ENCODE measurements at places on chromosomes 16 and 17. TPM values are rescaled to one million over a fixed set of nuclear protein-coding genes. Genes with fewer than 3 reads are reported as not detected.

DNA sequence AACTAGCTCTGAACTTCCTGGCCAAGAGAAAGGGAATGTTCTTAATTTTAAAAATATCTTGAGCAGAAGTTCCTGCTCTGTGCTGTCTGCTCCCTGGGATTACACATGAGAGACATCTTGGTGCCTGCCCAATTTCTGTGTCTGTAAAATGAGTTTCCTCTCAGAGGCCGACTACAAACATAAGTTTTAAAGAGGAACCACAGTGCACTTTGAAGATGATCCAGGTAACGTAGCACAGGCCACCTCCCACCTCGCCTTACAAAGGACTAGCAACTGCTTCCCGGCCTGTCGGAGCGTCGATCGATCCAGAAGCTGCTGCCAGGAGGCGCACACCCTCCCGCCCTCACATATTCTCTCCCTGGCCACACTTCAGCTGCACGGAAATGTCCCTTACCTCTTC is 55.0 kb upstream of the ATP2A3 start:
- no peak for DNase-seq

DNA sequence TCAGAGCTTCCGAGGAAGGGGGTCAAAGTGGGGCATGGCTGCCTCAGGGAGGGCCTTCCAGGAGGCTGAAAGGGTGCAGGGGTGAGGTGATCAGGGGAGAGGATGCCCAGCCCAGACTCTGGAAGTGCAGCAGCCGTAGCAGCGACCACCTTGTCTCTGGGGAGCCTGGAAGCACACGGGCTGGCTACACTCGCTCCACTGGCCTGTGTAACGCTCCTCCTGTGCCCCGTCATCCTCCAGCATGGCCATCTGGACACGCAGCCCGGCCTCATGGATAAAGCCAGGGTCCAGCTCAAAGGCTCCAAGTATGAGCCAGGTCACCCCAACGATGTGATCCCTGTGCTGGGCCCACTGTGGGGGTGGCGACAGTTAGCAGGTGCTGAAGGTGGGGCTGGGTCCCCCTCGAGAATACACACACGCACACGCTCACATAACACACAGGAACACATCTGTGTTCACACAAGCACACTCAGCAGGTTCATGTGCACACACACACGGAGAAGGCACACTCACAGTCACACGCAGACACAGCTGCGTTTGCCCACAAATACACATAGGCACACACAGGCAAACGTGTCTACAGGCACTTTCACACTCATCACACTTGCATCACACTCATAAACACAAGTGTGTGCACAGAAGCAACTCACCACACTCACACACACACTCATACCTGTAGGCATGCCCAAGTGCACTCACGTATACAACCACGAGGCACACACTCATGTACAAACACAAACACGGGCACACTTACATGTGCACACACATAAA is 19.3 kb downstream of the POLR3K start:
- DNase-seq = no peak

The PLCG2 gene
- 5.2 TPM for total RNA-seq

- DNase-seq = peak; percentile 51
Observed at GRCh38 chr17:82031885-82032627, 578 bp downstream of the RAC3 start.

GRCh38 chr17:79838522-79839274 is 542 bp downstream of the CBX4 start:
- DNase-seq = peak; percentile 56

DNA sequence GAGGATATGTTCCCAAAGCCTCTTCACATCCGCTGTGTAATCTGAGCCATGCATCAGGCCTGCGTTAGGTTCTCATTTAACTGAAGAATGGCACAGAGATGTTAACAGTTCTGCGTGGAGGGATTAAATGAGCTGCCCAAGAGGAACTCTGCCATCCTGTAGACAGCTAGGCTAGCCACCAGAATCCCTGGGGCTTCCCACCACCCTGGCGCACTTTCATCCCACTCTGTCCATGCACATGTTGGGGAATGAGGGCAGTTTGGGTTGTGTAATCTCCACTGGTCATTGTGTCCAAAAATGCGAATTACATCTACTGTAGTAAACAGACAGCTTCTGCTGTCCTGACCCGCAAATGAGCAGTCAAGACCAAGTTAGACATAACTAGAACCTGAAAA is 1.0 kb upstream of the GLG1 start:
- DNase-seq = no peak

Measured in MCF 10A (cell line).